Stimulated activated CD8-positive, alpha-beta memory T cell treated with anti-CD3 and anti-CD28 coated beads, Interleukin-4, amount 100 ng/mL, for 4 hours (primary cell): ENCODE measurements at places on chromosomes 3 and 15.

DNA sequence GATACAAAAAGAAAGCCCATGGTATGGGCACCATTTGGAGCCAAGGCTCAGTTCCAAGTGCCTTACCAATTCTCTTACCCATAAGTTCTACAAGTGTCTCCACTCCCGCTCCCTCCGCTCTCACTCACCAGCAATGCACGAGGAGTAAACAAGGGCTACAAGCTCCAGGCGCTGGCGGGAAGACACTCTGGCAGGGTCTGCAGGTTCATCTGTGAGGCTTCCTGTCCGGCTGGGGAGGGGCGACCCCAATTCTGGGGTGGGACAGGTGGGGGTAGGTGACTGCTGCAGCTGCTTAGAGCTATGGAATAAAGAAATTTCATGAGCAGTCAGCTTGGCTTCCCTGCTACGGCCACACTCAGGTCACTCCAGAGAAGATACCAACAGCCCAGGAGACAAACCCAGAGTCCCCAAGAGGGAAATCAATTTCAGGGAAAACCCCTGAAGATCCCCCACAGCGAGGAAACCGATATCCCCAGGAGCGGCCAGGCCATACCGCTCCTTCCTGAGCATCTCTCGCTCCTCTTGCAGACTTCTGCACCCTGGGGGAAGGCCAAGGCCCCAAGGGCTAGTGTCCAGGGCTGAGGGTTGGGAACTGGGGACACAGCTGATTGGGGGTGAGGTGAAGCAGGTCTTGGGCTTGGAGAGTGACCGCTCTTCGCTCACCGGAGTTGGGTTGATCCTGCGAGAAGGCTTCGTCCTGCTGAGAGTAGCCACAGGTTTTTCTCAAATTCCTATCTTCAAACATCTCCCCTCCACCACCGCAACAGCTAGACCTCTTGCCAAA lies 1.4 kb downstream of the CDAN1 start:
- DNase-seq, result no peak

GRCh38 chr15:40337597-40337996 lies 3.1 kb downstream of the CCDC9B start:
- no peak for DNase-seq

DNA sequence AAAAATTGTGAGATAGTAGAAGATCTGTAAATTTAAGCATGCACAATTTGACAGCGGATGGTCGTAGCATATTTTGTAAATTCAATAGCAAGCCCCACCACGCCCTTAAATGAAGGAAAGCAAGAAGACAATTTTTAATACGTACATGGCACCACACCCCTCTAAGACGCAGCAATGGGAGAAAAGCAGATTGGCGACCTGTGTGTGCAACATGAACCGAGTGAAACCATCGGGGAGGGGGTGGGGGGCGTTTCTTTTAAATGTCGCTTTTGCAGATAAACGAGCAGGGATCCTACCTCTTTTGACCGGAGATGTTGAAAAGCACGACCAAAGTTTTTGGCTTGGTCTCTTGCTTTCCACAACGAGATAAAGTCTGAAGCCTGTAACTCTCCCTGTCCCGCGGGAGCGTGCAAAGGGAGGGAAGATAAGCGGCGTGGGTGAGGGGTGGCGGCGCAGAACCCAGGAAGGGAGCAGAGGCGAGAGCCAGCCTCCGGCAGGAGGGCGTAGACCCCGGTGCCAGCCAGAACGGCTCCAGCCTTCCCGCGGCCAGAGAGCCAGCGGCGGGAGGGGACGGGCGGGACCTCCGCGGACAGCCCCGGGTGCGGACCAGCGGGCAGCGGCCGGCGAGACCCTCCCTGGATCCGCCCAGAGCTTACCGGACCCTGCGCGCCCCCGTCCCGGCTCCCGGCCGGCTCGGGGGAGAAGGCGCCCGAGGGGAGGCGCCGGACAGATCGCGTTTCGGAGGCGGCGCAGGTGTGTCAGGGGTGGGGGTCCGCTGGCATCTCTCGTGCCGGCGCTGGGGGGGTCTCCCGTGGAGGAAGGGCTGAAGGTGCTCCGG lies at the start of gene CHL1:
CHL1 (plus strand) TSS at position 453 of the 838 bp plus-strand sequence. CDS start 123,014 bp downstream, outside the sequence.
- no peak for DNase-seq

DNA sequence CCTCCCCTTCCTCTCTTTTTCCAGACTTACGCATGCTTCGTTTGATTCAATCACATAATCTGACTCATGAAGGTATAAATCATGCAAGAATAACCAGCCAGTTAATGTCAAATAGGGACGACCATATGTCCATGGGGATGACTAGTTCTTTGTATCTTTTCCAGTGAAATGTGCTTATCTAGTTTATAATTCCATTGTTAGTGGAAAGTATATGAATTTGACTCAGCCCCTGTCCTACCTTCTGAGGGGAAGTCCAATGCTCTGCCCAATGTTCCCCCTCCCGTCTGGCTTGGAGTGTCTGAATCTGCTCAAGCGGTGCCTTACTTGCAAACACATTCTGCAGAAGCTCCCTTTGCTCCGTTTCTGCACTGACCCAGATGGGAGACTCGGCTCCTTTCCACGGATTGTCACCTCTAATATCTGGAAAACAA lies 55.0 kb upstream of the EPHB3 start:
- DNase-seq, result no peak

DNA sequence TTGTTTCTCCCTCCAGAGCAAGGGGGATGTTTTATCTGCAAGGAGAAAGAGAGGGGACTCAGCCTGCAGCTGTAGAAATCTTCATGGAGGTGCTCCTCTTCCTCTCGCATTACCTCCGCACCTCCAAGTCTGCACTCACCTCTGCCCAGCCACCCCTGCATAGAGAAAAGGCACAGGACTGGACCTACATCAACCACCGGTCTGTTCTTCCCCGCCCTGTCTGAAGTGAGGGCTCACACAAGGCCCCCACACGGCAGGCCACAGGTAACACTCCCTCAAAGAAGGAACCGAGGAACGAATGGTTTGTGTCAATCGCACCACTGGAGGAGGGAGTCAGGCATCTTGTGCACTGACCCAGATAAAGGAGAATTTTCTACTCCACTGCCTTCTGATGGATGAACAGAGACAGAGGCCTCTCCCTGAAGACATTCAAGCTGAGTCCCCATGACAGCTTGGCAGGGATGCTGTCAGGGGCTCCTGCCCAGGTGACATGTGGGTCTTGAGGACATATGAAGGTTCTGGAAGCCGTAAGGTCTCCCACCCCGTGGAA lies 260.3 kb downstream of the XXYLT1 start:
- DNase-seq, result no peak

- DNase-seq, result no peak
These were observed 1.5 kb upstream of the SKIL start for GRCh38 chr3:170355738-170356595.

DNA sequence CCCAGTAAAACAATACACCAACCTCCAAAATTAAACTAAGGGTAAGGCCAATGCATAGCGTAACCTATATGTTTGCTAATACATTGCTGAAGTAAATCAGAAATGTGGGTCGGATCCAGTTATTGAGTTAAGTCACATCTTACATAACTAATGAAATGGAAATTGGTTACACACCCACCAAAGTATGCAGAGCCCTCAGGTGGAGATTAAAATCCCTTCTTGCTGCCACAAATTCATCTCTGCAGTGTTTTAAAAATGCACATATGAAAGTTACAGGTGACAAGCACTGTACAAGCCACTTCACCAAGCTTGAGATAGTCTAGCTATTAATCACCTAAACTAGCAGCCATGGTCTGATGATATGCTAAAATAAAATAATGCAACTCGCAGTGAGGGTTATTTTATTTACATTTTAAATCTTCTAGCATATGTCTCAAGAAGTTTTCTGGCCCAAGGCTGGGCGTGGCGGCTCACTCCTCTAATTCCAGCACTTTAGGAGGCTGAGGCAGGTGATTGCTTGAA lies 130.6 kb downstream of the AQP9 start:
- DNase-seq, result no peak

DNA sequence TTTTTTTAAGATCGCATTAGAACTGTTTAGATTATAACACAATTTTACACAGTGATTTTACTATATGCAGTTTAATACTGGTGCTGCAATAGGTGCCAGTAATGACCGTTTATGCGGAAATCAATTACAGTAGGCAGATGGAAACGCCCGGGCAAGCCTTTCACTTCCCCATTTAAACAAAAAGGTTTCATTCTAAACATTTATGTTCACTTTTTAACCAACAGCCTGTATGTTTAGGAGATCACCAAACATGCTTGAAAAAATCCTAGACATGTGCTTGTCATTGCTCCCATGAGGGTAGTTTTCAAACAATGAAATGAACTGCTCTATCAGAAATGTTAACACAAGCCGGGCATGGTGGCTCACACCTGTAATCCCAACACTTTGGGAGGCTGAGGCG lies 2.7 kb downstream of the BNIP2 start:
- DNase-seq, result no peak

DNA sequence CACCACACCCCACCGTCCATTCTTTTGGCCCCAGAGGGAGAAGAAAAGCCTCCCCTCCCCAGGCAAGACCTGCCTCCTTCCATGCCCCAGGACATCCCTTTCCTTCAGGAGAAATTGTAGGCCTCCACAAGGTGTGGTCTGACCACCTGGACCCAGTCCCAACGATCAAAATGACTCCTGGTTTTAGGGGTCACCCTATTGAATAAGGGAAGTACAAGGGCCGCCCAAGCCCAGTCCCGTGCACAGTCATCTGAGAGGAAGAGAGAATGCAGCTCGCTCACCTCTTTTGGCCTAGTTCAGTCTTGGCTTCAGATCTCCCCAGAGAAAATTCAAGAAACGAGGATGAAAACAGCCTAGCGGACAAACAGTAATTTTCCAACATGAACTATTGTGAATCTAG lies 249.1 kb downstream of the UACA start:
- DNase-seq, result no peak

DNA sequence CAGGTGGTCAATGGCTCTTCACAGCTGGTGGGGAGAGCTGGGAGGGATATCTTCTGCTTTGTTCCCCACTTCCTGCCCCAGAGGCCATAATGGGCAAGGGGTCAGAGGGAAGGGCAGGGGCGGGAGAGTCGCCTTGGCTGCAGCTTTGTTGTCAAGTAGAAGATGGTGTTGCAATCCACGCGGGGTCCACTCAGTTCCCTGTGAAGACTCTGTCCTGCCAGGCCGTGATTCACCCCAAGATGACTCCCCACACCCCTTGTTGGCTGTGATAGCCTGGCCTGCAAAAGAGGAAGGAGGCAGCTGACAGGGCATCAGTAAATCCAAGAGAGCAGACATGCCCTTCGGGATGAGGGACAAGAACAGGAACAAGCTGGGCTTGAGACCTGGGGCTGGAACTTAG lies 6.9 kb downstream of the GALNT15 start:
- no peak for DNase-seq

GRCh38 chr15:32818758-32819447 lies 101.1 kb downstream of the GREM1 start:
- no peak for DNase-seq

GRCh38 chr15:45747426-45747825 lies 112.6 kb downstream of the SQOR start:
- no peak for DNase-seq

GRCh38 chr3:113630956-113631542 lies 65.4 kb downstream of the USF3 start:
- no peak for DNase-seq

DNA sequence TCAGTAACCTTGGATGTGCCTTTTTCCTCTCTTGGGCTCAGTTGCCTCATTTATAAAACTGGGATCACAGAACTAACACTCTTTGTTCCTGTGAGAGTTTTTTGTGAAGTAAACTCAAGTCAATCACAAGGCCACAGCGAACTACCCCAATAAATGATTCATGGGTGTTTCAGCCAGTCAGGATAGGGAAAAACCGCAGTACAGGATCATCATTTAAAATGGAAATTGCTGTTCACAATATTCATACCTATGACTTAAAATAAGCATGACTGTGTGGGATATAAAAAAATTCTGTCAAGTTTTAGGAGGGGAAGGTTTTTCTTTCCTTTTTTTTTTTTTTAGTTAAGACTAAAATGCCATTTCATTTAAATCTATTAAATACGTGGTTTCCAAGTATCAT lies 238.1 kb downstream of the CHST2 start:
- DNase-seq, result no peak

- no peak for DNase-seq
These were observed 151.7 kb upstream of the KCNMB2 start for GRCh38 chr3:178384321-178385230.

GRCh38 chr15:76176487-76177085 lies 116.8 kb downstream of the TMEM266 start:
- no peak for DNase-seq

DNA sequence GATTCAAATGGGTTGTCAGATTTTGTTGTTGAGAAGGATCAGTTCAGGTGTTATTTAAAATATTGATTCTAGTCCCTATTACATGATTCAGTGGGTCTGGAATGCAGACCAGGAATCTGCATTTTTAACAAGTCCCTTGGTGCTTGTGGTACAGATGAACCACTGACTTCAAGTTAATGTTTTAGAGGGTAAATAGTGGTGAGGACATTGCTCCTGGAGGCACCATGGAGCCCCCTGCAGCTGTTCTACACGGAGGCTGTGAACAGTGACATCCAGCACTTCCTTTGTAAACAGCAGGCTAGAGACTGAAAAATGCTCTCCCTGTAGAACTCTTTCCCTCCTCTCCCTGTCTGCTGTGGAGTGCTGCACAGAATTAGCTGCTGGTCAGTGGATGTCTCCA lies 4.8 kb upstream of the FSIP1 start:
- no peak for DNase-seq

DNA sequence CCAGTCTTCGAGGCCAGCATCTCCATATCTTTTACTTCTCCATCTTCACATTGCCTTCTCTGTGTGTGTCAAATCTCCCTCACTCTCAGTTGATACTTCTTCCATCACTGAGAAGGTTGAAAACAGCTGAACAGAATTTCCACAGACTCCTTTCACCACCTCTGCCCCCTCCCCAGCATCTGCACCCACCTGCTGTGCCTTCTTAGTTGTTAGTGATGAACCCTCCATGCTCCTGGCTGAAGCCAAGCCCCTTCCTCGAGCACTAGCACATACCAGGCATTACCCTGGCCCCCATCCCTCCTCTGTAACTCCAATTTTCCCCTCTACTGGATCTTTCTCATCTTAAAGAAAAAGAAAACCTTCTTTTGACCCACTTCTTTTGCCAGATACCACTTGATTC lies 27.8 kb upstream of the ESYT3 start:
- no peak for DNase-seq

DNA sequence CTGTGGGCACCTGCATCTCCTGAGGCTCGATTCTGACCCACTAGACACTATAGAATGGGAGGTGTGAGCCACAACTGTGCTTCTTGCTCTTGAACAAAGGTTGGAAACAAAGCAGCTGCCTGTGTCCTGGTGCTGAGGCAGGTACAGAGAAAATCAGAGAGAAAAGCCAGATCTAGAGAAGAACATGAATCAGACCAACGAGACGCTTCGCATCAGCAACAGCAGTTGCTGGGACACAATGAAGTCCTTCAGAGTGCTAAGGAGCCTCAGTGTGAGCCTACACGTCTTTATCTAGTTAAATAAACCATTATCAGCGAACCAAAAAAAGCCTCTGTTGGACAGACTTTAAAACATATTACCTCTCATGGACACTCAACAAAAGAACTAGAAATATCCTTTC lies 86.3 kb upstream of the MEX3B start:
- DNase-seq, result no peak
